ENCODE measurements at places on chromosomes 4 and X.
A peak's percentile ranks its signal among the peaks of the same experiment; 100 is the strongest.

- no peak for DNase-seq
Observed at GRCh38 chr4:78800965-78801364, 24.8 kb downstream of the BMP2K start.

- no peak for DNase-seq
Observed at GRCh38 chr4:176896211-176896610, 103.5 kb upstream of the VEGFC start.

DNA sequence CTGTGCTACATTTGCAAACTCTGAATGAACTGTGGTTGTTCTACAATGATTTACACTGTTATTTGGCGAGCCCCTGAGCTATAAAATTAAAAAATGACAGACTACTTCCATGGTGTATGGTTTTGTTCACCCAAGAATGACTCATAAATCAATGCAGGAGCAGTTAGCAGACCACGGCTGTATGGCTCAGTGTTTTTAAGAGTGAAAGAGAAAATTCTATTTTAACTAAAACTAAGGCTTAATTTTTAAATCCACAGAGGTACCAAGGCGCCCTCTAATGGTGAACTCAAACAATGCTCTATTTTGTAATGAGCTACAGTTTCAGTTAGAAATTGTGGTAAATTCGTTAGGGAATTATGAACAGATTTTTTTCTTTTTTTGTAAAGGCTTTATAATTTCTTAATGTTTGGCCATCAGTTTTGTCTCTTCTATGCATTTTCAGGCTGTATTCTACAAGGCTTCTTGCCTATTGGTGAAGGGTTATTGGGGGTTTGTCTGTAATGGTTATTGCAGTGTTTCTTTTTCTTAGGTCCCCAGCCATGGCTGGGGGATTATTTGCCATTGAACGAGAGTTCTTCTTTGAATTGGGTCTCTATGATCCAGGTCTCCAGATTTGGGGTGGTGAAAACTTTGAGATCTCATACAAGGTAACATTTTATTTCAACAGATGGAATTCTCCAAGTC, 32.5 kb downstream of the HMGB2 start:
- DNase-seq: no peak

DNA sequence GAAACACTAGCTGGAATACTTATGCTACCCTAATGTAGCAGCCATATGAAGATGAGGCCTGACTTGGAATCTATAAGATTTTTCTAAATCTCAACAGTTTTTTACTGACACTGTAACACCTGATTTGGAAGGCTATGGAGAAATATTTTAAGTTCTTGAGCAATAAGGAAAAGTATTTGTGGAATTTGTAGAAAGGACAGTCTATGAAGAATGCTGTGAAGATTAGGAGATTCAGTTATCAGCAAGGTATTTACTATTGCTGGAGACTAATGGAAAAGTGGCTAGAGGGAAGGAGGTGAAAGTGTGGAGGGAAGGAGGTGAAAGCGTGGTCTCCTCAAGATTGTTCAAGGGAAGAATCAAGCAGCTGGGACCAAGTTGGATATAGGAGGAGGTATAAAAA, 190.0 kb upstream of the EMCN start:
- no peak for DNase-seq

GRCh38 chr4:36997727-36998126, 246.8 kb upstream of the NWD2 start:
- DNase-seq: no peak

- DNase-seq: no peak
Observed at GRCh38 chr4:165654556-165654955, 218.5 kb upstream of the TLL1 start.

- no peak for DNase-seq
Observed at GRCh38 chr4:40579983-40580382, 49.7 kb downstream of the RBM47 start.

- DNase-seq: peak; percentile 18
Observed at GRCh38 chr4:145154573-145154972, 25.8 kb downstream of the OTUD4 start.

- peak; percentile 26 for DNase-seq
Observed at GRCh38 chrX:276581-277201, 4.5 kb upstream of the PLCXD1 start.

DNA sequence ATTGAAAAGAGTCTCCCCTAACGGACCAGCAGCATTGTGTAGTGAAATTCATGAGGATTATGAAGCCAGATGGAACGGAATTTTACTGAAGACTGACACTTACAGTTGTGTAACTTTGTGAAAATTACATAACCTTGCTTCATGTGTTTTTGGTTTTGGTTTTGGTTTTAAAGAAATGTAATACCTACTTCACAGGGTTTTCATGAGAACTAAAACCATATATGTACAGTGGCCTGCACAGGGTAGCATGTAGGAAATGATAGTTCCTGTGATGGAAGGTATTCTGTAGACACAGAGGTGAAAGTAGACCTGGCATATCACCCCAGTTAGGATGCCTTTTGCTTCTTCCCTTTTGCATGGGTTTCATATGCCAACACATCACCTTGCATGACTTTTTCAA, 247.0 kb downstream of the BANK1 start:
- DNase-seq: no peak

DNA sequence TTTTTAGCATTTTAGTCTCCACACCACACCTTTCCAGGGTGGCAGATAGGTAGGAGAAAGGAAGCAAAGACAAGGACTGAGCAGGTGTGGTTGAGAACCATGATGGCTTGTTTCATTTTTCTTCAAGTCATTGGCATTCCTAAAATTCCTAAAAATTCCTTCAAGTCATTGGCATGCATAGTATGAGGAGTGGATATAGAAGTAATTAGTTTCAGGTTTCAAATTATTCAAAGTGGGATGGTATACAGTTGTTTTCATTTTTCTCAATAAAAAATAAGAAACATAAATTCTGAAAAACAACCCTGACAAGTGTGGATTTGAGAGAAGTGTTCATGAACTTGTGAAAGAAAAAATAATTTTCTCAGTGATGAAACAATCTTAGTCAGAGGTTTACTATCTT, 22.3 kb upstream of the HERC3 start:
- DNase-seq: no peak

GRCh38 chrX:111483881-111484280, 27.6 kb upstream of the SERTM2 start:
- DNase-seq: no peak

- DNase-seq: no peak
Observed at GRCh38 chr4:54256491-54257486, 27.7 kb downstream of the PDGFRA start.

GRCh38 chr4:55865228-55865806, 11.9 kb downstream of the EXOC1 start:
- DNase-seq: no peak

GRCh38 chr4:1049591-1049905, 38.1 kb downstream of the FGFRL1 start:
- no peak for DNase-seq

DNA sequence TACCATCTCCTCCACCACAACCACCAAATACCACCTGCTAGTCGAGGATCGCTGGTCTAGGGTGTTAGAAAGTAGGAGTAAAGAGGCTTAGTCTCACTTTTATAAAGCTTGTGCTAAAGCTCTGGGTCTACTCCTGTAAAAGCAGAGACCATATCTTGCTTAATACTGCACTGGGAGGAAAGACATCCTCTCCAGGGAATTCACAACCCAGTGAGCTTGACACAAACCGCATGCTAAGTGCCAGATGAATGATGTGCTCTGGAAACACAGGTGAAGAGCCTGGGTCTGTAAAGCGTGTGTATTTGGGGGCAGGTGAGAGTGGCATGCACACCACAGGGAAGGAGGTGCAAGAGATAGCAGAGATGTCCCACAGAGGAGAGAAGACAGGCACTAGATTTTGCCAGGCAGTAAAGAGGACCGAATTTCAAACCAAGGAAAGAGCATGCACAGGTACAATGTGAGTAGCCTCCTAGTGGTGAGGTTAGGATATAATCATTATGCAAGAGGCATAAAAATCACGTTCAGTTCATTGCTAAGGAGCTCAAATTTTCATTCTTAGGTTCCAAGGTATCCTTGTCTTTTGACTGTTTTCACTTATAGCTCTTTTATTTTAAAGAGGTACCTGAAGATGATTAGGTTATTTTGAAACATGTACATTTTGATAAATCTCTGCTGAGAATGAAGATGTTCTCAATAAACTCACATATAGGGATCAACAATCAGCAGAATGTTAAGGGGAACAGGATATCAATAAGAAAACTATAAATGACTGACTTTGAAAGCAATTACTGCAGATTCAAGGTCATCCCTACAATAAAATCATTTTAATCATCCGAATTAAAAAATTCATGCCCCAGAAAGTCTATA, 20.7 kb downstream of the TAPT1 start:
- DNase-seq: no peak

DNA sequence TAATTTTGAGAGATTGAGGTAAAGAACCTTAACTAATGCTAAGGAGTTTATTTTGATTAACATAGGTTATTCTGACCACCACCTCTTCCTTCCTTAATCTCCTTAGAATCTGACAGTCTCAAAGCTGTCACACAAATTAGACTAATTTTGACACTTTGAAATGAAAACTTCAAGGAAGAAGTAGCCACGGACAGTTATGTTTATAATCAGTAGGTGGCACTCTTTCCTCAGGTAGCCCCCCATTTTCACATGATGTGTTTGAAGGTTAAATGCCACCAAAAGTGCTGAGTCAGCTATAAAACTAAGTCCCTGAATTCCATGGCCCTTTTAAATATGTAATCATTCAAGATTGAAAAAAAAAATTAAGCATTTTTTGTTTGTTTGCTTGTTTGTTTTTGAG, 22.4 kb downstream of the TMEM33 start:
- DNase-seq: no peak

GRCh38 chr4:54741202-54741601, 83.4 kb downstream of the KIT start:
- no peak for DNase-seq

DNA sequence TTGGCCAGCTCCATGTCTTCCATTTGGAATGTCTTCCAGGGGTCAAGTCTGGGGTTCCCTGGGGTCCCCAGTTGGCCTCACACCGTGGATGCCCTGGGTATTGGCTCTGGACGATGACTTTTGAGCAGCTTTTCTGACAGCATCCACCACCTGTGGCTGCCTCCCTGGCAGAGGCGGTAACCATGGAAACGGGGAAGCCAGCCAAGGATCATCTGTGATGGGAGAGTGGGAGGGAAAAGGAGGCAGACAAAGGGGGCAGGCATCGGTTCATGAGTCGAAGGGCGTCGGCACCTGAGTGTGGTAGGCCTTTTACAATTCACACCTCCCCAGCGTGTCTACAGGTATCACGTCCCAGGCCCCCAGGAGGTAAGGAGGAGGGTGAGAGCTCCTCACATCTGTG, 152.2 kb downstream of the ASMT start:
- DNase-seq: no peak

DNA sequence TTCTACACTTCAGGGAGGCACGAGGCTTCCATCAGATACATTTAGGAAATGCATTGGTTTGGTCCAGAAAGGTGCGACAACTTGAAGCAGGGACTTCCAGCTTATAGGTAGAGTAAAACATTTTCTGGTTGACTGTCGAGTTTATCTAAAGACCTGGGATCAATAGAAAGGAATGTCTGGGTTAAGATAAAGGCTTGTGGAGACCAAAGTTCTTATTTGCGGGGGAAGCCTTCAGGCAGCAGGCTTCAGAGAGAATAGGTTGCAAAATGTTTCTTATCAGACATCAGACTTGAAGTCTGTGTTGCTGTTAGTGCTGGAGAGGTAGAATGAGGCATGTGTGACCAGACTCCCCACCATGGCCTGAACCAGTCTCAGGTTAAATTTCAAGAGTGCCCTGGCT, 190.3 kb downstream of the TRIML1 start:
- no peak for DNase-seq

GRCh38 chr4:168541266-168541953, 44.6 kb downstream of the PALLD start:
- no peak for DNase-seq

- no peak for DNase-seq
Observed at GRCh38 chr4:107219681-107220080, 183.6 kb upstream of the DKK2 start.

GRCh38 chr4:54371173-54371572, 142.1 kb downstream of the PDGFRA start:
- no peak for DNase-seq

GRCh38 chr4:181661923-181662322, 581.3 kb upstream of the TENM3 start:
- DNase-seq: no peak

DNA sequence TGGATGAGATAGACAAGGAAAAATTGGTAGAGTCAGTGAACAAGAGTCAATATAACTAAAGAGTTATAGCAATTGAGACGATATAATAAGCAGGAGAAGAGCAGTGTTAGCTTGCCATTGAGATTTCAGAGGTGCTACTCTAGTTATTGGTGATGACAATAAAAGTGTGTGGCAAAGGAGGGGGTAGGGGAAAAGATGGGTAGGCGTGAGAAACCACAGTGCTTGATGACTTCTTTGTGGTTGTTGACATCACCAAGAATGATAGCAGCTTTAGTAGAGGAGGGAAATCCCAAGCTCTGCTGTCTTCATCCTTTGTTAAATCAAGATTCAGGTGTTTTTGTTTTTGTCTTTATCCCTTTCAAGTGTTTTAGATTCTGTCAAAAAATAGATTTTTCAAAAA, 179.9 kb upstream of the PPP3CA start:
- peak; percentile 74 for DNase-seq

DNA sequence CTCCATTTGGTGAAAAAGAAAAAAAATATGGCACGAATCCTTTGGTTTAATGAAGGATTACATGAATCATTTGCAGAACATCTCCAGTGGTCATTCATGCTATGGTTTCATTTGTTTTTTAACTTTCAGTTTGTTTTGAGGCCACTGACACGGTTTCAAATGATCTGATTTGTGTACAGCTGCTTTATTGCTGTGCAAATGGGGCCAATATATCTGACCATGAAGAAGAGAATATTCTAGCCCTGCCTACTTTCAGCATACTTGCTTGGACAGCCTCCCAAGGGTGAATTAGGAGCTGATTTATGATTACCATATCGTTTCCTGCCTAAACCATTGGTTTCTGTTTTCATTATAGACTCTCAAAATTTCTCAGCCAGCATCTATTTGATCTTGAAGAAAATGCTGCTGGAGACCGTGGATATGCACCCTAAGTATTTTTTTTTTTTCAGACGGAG, 30.7 kb downstream of the SPARCL1 start:
- DNase-seq: no peak

DNA sequence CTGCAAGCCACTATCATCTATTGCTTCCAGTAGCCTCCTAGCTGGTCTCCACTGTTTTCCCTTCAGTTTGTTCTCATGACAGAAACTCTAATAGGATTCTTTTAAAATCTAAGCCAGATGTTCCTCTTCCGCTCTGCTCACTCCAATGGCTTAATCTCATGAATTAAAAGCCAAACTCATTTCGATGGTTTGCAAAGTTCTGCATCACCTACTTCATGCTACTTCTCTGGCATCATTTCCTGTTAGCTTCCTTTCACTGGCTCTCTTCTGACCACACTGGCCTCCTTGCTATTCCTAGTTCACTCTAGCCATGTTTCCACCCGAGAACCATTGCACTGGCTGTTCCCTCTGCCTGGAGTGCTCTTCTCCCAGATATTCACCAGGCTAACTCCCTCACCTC, 102.0 kb upstream of the LSM6 start:
- DNase-seq: no peak

- DNase-seq: no peak
Observed at GRCh38 chr4:98421111-98421510, 159.9 kb downstream of the RAP1GDS1 start.

GRCh38 chr4:10007793-10008608, 13.3 kb downstream of the SLC2A9 start:
- DNase-seq: no peak

Measured in CD4-positive, alpha-beta T cell treated with Interleukin-1 beta for 1 hour (primary cell).